NCI-H345 (cell line): ENCODE measurements at places on chromosomes 7 and 10.

DNA sequence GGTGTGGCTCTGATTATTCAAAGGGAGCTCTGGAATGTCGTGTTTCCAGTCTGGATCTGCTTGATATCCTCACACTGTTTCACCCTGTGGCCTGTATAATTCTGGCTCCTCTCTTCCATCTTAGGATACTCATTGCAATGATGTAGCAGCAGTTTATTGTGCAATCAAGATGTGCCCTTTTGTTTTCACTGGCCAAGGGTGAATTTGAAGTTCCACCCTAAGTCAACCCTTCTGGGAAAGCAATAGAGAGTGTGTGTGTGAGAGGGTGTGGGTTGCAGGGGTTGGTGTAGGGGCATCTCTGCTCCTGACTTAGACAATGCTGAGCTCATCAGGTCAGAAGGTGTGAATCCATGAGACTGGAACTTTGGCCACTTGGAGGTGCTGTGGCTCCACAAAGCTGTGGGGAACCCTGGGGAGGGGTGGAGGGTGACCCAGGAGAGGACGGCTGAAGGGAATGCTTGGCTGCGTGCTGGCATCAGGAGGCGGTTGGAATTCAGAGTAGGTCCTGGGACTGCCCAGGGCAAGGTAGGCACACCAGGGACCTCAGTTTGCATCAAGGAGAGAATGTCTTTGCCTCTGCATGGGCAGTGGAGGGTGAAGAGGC, 118.0 kb upstream of the PRSS58 start:
- peak; percentile 4 for DNase-seq

- DNase-seq = no peak
Measured at GRCh38 chr10:56298941-56299340, 62.1 kb downstream of the ZWINT start.

DNA sequence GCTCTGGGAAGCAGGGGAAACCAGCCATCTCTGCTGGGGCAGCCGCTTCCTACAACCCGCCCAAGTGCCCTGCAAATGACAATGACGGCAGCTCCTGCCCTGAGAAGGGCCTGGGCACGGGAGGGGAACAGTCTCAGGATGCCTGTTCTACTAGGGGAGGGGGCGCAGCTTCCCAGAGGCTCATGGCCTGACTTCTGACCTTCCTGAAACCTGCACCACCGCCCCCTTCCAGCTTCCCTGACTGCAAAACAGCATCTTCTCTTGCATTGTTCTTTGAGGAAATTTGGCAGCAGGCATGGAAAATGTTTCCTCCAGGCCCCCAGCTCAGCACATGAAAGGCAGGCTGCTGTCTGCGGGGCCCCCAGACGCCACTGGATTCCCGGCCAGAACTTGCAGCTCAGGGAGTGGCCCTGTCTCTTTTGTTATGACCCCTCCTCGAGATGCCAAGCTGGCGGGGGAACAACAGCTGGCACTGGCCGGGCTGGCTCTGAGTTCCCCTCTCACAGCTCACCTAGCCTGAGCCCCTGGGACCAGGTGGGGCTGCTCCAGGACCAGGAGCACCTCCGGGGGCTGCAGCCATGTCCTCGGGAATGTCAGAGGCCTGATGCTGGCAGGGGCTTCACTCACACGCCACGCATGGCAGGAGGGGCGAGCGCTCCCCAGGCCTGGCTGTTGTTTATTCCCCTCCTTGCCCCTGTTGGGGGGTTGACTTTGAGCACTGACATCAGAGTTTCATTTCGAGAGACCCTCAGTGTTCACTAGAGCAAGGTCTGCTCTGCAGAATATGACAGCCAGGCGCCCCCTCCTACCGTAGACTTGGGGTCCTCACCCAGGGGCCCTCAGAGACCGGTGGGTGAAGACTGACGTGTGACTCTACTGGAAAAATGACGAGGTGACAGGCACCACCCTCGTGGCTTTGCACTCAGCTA, 62.7 kb downstream of the CALML3 start:
- no peak for DNase-seq

GRCh38 chr10:14362104-14362503, 31.4 kb upstream of the FRMD4A start:
- no peak for DNase-seq

- no peak for DNase-seq
Measured at GRCh38 chr10:15814565-15814964, 45.7 kb downstream of the MINDY3 start.

DNA sequence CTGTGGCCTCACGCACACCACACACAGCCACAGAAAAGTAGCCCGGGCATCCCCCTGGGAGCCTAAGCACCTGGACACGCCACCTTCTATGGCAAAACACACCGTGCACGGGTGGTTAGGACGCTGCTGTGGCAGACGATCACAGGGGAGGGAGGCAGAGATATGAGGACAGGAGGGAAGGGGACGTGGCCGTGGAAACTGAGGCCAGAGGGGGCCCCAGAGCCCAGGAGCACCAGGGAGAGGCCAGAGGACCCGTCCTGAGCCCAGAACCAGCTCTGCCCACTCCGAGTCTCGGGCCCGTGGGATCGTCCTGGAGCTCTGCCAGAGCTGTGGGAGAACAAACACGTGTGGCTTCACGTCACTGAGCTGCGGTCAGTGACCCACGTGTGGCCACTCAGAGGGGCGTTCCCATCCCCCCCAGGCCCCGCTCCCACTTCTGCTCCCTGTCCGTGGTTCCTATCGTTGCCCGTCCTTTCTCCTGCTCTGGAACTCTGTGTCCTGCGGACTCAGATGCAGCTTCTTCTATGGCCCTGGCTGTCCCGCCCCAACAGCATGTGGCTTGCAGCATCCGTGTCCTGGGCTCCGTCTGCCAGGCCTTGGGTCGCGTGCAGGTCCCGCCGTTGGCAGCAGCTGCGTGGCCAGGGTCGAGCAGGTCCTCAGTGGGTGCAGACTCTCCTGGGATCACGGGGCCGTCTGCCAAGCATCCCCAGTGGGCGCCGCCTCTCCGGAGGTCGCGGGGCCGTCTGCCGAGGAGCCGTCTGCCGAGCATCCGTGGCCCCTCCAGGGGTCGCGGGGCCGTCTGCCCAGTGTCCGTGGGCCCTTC, 31.0 kb downstream of the GET4 start:
- DNase-seq = no peak

DNA sequence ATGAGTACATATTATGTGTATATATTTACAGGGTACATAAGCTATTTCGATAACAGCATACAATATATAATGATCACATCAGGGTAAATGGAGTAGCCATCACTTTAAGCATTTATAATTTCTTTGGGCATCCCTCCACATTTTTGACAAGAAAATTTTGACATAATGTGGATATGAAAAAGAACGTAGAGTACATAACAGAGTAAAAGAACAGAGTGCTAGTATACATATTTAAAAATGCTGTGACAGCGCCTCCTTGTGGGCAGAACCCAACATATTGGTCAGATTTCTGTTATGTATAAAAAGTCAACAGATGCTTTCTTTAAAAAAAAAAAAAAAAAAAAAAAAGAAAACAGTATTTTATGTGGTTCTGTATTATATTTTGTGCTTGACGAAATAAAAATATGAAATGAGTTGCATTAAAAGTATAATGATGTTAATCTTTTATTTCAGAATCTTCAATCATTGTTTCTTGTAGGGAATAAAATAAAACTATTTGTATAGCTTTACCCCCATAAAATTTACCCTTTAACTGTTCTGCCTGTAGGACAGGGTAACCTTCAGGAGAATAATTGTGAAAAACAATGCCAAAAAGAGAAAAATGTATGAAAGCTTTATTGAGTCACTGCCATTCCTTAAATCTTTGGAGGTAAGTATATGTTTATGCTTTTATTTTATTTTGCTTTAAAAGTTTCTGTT, 18.3 kb upstream of the HBP1 start:
- DNase-seq = peak; percentile 70
